Activated T-helper 1 cell treated with anti-CD3 and anti-CD28 coated beads, Interleukin-2, amount 50 U/mL, for 16 hours (primary cell): ENCODE measurements at places on chromosomes 1 and 21.

DNA sequence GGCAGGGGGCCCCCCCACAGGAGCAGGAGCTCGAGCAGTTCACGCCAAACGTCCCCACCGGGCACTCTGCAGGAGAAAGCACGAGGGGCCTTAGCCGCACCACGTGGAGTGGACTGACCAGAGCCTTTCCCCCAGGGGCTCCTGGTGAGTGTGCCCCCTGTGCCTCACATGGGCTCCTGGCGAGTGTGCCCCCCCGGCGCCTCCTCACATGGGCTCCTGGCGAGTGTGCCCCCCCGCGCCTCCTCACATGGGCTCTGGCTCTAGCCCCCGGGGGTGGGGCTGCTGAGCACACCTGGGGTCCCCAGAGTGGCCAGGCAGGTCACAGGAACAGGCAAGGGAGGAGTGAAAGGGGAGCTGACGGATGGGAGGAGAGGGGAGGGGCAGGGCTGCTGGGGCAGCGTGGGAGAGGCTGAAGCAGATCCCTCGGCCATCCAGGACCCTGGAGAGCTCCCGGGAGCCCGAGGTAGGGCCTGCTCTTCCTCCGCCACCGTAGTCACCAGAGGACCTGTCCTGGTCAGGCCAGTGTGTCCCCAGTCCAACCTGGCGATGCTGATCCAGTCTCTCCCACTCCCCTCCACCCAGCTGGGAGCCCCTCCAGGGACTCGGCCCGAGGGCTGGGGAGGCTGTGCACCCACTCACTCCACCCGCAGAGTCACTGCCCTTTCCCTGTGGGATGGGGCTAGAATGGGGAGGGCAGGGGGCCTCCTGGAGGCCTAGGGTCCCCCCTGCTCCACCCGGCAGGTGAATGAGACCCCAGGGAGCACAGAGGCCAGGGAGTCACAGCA is 47.6 kb downstream of the ARHGEF16 start:
- no peak for DNase-seq

GRCh38 chr1:38000529-38001455 is 4.5 kb downstream of the FHL3 start:
- no peak for DNase-seq

DNA sequence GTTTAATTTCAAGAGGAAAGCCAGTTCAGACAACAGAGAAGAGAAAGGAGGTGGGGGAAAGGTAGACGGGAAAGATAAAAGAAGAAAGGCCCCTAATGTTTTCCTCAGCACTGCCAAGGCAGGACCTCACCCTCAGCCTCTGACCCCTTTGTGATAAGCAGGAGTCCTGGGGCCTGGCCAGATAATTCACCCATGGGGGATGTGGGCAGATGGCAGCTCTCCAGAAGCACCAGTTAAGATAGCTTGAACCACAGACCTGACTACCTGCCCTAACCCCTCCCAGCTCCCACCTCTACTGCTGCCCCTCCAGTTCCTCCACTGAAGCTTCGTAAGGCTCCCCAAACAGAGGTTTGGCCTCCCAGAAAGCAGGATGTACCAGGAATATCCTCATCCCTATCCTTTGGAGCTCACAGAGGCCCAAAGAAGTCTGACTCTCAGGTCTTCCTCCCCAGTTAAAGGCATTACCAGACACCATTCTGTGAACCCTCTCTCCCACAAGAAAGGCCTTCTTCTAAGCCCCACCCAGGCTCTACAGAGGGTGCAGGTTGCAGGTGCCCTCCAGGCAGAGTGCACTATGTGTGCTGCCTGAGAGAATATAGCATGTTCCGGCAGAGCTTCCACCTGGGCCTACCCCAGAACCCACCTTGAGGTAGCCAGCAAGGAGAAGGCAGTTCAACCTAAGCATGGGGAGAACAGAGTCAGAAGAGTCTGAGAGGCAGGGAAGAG is 9.2 kb upstream of the SNAPIN start:
- no peak for DNase-seq

GRCh38 chr1:201643835-201644104 is 104.8 kb downstream of the NAV1 start:
- no peak for DNase-seq

- DNase-seq: no peak
Observed at GRCh38 chr1:117843791-117844190, 85.6 kb downstream of the GDAP2 start.

GRCh38 chr1:212108187-212108586 is 72.6 kb downstream of the DTL start:
- DNase-seq: no peak

DNA sequence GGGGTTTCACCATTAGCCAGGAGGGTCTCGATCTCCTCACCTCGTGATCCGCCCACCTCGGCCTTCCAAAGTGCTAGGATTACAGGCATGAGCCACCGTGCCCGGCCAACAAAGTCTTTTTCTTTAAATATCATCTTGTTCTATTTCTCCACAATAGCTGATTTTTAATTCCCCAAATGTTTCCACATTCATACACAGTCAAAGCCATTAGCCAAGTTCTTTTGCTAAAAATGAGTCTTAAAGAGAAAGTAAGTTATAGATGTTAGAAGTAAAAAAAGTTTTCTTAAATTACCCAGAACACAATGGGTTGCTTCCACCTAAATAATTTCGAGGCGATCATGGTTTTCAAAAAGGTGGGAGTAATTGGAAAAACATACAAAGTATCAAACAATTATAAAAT is 30.6 kb downstream of the C2CD2 start:
- DNase-seq: no peak

GRCh38 chr1:240414237-240414636 is 197.7 kb downstream of the GREM2 start:
- DNase-seq: no peak

DNA sequence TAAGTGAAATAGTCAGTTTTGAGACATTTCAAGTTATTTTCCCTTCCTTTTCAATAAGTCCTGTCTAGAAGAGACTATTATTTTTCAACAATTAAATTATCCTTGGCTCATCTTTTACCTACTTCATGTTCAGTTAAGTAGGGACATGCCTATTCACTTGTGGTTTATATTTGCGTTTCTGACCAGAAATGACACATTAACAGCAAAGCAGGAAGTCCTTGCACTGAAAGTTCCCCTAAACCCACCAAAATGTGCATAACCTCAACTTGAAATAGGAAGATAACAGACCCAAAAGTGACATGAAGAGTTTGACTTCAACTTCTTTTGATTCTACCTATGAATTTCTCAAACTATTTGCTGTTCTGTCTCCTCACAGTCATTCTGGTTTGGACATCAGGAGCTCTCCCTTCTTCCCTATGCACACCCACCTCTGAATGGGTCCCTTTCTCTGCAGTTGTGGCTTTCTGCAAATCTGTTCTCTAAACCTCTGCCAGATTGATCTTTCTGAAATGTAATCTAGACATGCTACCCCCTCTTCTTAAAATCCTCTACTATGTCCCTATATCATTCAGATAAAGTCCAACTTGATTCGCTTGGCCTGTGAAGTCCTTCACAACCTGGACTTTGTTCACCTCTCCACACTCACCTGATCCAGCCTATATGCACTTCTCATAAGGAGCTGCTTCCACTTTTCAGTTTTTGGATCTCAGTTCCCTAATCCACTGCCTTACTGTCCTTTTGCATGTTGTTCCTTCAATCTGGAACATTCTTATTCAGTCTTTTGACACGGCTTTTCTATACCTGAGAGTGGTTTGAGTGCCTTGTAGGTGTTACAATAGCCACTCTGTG is 661.5 kb upstream of the ADGRL4 start:
- DNase-seq: no peak

- no peak for DNase-seq
Observed at GRCh38 chr21:33427051-33427450, 23.8 kb downstream of the IFNGR2 start.

- DNase-seq: no peak
Observed at GRCh38 chr1:218456444-218456843, 111.3 kb downstream of the TGFB2 start.

DNA sequence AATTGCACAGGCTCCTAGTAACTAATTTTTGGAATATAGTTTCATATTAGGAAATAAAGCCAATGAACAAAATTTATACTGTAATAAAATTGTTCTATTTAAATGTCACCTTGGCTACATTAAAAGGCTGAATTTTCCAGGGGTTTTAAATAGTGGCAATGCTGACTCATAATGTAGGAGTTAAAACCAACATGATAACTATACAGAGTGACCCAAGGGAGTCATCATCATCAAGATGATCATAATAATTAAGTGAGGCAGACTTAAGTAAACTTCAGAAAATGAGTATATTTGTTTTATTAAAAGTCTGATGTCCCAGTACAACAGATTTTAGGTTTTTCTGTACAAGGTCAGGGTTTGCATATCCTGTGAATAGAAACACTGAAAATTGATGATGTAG is 183.4 kb downstream of the PLPPR4 start:
- no peak for DNase-seq

DNA sequence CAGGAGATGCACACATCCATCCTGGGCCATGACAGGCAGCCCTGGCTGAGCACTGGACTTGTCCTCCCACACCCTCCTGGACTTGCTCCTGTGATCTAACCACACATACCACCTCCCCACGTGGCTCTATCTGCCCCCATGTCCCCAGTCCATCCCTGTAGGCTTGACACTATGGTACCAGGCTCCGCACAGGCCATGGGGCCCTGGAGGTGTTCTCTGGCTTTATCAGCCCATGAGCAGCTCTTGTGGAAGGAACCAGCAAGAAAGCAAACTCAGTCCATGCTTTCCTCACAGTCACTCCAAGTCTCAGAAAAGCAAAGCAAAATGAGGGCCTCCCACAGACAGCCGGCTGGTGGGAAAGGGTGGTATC is 61.6 kb downstream of the CD46 start:
- no peak for DNase-seq

DNA sequence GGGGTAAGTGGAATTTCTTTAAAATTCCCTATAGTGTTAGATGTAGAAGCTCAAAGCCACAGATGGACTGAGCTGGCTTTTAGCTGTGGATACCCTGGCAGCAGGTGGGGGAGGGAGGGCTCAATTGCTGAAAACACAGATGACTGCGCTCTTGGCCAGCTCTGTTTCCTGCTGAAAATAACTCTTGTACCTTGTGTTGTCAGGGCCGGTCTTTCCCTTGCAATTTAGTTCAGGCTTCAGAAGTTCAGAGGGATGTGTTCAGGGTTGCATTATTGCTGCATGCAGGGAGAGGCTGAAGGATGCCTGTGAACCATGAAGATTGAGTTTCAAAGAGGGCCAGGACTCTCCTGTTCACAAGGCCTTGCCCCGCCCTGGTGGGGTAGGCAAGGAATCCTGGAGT is 58.1 kb upstream of the GCLM start:
- no peak for DNase-seq

GRCh38 chr1:54359393-54360162 is 46.6 kb downstream of the SSBP3 start:
- DNase-seq: no peak

DNA sequence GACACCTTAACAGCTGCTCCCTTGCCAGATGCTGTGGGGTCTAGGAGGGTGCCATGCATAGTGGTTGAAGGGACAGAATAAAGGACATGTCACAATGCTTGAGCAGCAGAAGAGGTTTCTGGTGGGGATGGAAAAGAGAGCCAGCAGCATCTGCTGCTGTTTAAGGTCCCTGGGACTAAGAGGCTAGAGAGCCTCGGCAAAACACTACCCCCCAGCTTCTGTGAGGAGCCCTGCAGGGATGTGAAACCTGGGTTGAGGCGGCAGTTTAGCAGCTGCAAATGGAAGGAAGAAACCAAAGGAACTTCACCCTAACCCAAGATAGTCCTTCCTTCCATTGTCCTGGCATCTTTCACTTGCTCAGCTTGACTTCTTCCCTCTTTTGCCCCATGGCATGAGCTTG is 39.4 kb downstream of the PLXNA2 start:
- DNase-seq: no peak

- DNase-seq: no peak
Observed at GRCh38 chr1:198493329-198493728, 47.2 kb downstream of the ATP6V1G3 start.

GRCh38 chr1:226691247-226691646 is 47.8 kb downstream of the ITPKB start:
- DNase-seq: peak; percentile 33

- DNase-seq: no peak
Observed at GRCh38 chr21:46532080-46532479, 72.8 kb downstream of the S100B start.

DNA sequence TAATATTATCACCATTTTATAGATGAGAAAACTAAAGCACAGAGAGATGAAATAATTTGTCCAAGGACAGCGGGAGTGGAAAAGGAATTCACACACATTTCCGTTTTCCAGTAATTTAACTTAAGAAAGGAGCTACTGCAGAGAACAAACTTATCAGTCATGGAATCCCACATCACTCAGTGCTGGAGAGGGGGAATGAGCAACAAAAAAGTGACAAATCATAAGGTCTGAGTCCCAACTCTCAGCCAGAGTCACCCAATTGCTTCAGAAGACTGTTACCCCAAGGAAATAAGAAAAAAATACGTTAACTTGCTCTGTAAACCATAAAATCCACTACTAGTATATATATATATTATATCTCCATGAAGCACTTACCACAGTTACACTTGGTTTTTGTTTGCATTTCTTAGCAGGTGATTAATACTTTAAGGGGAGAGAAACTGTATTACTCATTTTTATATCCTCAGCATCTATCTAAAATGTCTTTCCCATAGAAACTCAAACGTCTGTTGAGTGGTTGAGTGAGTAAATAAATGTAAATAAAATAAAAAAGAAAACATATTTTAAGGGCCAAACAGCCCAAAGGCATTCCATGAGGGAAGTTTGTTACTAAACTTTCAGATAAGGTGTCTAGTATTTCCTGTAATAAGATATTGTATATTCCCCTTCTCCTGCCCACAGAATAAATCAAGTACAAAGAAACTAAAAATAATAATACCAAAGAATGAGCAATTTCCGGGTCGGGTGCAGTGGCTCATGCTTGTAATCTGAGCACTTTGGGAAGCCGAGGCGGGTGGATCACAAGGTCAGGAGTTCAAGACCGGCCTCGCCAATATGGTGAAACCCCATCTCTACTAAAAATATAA is 76.8 kb downstream of the SLC45A1 start:
- DNase-seq: no peak

GRCh38 chr1:53512807-53513755 is 53.9 kb downstream of the DMRTB1 start:
- no peak for DNase-seq

DNA sequence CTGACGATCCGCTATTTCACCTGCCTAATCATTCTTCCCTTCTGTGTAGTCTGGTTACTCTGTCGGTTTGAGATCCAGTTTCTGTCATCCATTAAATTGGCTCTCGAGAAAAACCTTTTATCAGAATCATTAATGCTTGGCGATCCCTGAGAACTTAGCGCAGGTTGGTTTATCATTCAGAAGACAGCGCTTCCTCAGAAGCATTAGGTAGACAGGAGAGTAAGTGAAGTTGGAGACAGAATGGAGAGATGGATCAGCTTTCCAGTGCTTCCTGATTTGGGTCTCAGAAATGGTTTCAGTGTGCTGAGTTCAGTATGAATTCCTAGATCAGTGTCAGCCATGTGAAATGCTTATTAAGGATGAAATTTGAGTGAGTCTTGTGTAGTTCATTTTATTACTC is 1.3 kb downstream of the USP1 start:
- no peak for DNase-seq

DNA sequence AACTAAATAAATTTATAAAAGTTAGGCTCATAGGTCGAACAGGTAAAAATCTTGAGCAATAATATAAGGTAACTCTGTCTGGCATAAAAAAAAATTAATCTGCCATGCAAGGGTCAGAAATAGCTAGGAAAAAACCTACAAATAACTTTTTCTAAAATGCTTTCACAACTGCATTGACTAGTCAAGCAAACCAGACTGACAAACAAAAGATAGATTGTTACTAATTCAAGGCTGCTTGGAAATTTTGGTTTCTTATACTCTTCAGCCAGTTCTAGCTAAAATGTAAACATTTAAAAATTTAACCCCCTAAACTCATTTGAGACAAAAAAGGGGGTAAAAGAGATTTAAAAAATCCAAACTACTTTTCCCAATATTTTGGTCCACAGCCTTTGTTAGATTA is 40.8 kb downstream of the S100A10 start:
- no peak for DNase-seq
